ENCODE measurements at places on chromosomes 3 and 15.

- no peak for DNase-seq
Measured at GRCh38 chr15:28969511-28970085, 83.8 kb downstream of the APBA2 start.

GRCh38 chr15:83249030-83249343 is 35.5 kb downstream of the BNC1 start:
- no peak for DNase-seq

- no peak for DNase-seq
Measured at GRCh38 chr15:72813345-72814004, 29.9 kb upstream of the ADPGK start.

- no peak for DNase-seq
Measured at GRCh38 chr15:75866916-75867315, 23.7 kb downstream of the UBE2Q2 start.

- DNase-seq = no peak
Measured at GRCh38 chr3:133238015-133238414, 161.8 kb upstream of the BFSP2 start.

DNA sequence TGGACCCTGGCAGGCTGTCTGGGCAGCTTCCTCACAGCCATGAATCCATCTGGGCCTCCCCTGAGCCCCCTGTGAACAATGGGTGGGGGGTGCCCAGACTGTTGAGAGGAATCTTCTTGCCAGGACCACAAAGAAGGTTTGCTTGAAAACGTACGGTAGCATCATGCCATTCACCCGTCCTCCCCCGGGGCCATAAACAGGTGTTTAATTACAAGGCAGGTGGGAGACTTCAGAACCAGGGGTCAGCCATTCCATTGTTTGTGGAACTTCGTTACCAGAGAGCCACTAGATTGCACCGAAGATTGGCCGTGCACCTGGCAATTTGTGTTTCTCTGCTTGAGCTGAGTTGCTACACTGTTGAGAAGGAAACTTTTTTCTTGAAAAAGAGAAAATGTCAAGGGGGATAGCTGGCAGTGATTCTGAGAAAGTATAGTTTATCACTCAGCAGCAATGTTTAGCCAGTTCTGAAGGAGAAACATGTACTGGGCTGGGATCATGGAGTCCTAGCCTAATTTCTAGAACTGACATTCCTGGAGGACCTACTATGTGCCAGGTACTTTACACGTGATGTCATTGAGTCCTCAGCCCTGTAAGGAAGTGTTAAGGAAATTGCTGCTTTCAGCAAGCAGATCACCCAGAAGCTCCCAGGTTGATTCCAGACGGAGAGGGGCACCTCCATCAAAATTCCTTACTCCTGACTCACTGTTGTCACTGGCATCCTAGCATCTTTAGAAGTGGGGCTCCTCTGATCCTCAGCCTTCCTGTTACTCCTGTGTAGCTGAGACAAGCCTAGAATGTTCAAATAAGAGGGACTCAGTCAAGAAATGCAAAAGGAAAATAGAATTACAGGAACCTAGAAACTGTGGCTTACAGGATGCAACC is 103.8 kb upstream of the UBE2E1 start:
- DNase-seq = peak; percentile 29

DNA sequence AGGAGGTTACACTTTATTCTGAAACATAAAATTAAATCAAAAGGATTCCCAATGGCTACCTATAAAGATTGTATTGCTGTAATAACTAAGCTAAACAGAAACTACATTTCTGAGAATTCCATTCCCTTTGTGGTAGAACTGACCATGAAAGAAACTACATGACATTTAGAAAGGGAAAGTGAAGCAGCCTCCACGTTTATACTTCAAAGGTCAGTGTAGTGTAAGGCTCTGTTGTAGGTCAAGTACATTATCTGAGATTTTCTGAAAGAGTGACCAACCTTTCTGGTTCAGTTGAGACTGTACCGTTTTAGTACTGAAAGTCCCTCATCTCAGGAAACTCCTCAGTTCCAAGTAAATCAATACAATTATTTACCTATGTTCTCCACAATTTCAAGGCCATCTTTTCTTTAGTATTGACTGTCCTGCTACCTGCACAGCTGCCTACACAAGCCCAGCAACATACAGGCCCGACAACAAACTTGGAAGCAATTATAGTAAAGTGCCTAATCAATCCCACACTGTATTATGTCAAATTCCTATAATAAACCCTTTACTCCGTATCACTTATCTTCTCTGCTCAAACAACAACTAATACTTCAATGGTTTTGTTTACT is 343.0 kb downstream of the PLOD2 start:
- no peak for DNase-seq

- DNase-seq = peak; percentile 21
Measured at GRCh38 chr3:69425249-69425648, 39.4 kb upstream of the FRMD4B start.

- DNase-seq = peak; percentile 52
Measured at GRCh38 chr15:68783226-68784058, 37.3 kb downstream of the ANP32A start.

GRCh38 chr3:27666272-27666671 is 55.9 kb downstream of the EOMES start:
- no peak for DNase-seq

DNA sequence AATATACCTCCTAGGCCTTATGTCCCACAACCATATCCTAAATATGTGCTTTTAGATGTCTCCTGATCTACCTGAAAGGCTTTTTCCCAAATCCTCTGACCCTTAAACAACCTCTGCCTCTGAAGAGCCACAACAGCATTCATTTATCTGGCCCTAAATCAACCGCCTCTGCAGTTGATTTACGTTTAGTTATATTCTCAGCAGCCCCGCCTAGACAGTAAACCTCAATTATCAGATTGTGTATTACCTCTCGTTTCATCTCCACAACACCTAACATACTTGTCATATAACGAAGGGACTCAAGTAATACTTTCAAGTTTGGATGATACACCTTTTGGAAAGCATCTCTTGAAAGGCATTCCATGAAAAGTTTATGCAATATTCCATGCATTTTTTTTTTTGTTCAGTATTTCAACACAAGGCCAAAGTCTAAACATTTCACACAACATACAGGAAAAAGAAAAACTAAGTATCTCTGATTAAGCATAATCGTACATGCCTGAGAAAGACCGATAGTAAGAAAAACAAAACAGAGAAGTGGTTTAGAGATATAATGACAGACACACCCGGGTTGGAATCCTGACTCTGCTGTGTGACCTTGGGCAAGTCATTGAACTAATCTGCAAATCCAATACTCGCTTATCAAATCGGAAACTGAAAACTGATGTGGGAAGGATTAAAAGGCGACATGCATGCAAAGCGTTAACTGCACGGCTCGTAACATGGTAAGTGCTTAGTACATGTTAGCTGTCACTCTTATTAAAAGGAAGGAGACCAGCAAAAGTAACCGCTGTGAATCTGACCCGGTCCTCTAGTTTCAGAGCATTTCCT is 778 bp downstream of the CRBN start:
- DNase-seq = no peak

GRCh38 chr15:98937413-98938104 is 70.0 kb downstream of the PGPEP1L start:
- no peak for DNase-seq

Measured in trophoblast cell (in vitro differentiated cells and primary cell).